ENCODE measurements at places on chromosomes 7 and 10. TPM values are rescaled to one million over a fixed set of nuclear protein-coding genes. Genes with fewer than 3 reads are reported as not detected.

Gene GDF2
- not detected for total RNA-seq

Gene PTPN12
- 51.6 TPM for total RNA-seq

Gene SLC13A1
- not detected for total RNA-seq

Gene GNAT3
- not detected for total RNA-seq

Gene EMX2
- total RNA-seq = 1.1 TPM

Gene RBP4
- total RNA-seq = 0.73 TPM

Gene CRYGN
- under 0.01 TPM for total RNA-seq

Gene PTPRZ1
- total RNA-seq = not detected

Gene ENO4
- total RNA-seq = not detected

Gene GRIFIN
- not detected for total RNA-seq

Gene IFIT1B
- total RNA-seq = not detected

Gene DPP6
- not detected for total RNA-seq

Gene PON3
- total RNA-seq = 0.37 TPM

Gene ARMS2
- total RNA-seq = not detected

Gene DENND11
- total RNA-seq = 6.3 TPM

Gene ZNF800
- total RNA-seq = 33.6 TPM

Gene FAM200A
- total RNA-seq = 7.2 TPM

Gene ZCWPW1
- 0.59 TPM for total RNA-seq

Gene CUX1
- total RNA-seq = 18.4 TPM

Gene KCNMA1
- 51.2 TPM for total RNA-seq

Gene PRDX3
- total RNA-seq = 145 TPM

Gene PTPRN2
- total RNA-seq = 0.37 TPM

Gene UBE3C
- total RNA-seq = 109 TPM

Gene UCMA
- not detected for total RNA-seq

Gene PRPS1L1
- total RNA-seq = not detected

Gene ANXA8
- total RNA-seq = 0.20 TPM

Gene ASB4
- total RNA-seq = not detected

Gene PON1
- not detected for total RNA-seq

Gene PALD1
- 0.20 TPM for total RNA-seq

Gene TRPV5
- total RNA-seq = not detected

Gene TLX1
- not detected for total RNA-seq

Gene CLDN4
- total RNA-seq = 2.6 TPM

Gene TMEM229A
- total RNA-seq = not detected

Gene NOLC1
- total RNA-seq = 45.7 TPM

Gene HTRA1
- total RNA-seq = 310 TPM

Gene DDX56
- 60.3 TPM for total RNA-seq

Gene SKIDA1
- 0.73 TPM for total RNA-seq

Gene SGCE
- 65.5 TPM for total RNA-seq

Gene ZNF92
- 9.0 TPM for total RNA-seq

Gene CRPPA
- total RNA-seq = 1.1 TPM

Gene ERVW-1
- not detected for total RNA-seq

Gene CFAP69
- 7.7 TPM for total RNA-seq

Gene TUBAL3
- total RNA-seq = not detected

Gene RTKN2
- 0.37 TPM for total RNA-seq

Gene SPDYE2B
- not detected for total RNA-seq

Gene ZNF212
- total RNA-seq = 4.5 TPM

Gene ZNF736
- total RNA-seq = 11.8 TPM

Gene RAMP3
- total RNA-seq = not detected
